ENCODE measurements at places on chromosomes 5 and 9.
A peak's percentile ranks its signal among the peaks of the same experiment; 100 is the strongest.

- DNase-seq, result no peak
These were observed 1.6 kb upstream of the DNLZ start for GRCh38 chr9:136364942-136365774.

DNA sequence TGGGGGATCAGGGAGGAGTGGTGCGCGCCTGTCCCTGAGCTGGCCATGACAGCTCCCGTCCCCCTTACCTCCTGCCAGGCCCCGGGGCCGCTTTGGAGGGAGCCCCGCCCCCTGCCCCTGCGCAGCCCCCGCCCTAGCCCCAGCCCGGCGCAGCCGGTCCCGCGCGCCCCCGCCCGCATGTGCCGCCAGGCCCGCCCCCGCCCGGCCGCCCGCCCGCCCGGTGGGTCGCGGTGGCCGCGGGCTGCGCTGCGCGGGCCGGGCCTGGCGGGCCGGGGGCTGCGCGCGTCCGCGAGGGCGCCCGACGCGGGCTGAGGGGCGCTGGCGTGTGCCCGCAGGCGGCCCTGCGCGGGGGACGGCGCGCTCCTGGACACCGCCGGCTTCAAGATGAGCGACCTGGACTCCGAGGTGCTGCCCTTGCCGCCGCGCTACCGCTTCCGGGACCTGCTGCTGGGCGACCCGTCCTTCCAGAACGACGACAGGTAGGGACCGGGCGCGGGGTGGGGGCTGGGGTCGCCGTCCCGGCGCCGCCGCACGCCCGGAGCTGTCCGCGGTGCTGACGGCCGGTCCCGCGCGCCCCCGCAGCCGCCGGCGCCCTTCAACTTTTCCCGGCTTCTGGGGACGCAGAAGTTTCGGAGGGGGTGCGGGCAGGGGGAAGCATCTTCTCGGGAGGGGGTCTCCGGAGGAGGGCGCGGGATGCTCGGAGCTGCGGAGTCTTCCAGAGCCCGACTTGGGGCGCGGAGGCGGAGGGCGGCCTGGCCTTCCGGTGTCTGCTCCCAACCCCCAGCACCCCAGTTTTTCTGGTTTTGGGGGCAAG is 12.5 kb downstream of the KCNT1 start:
- DNase-seq, result no peak

DNA sequence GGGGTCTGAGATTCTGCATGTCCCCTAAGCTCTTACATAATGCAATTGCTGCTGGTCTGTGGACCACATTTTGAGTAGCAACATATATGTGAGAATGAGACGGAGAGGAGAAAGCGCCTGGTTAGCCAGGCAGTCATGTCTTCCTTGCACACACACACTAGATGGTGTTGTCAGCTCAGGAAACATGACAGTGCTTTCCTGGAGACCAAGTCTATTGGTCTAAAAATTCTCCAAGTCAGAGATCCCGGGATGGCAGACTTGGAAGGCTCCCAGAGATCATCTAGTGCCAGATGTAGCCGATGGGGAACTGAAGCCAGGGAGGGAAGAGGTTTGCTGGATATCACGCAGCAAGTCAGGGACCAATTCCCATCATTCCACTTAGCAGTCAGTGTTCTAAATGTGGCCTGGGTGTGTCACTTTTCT is 53.4 kb downstream of the GALNT12 start:
- DNase-seq, result no peak

DNA sequence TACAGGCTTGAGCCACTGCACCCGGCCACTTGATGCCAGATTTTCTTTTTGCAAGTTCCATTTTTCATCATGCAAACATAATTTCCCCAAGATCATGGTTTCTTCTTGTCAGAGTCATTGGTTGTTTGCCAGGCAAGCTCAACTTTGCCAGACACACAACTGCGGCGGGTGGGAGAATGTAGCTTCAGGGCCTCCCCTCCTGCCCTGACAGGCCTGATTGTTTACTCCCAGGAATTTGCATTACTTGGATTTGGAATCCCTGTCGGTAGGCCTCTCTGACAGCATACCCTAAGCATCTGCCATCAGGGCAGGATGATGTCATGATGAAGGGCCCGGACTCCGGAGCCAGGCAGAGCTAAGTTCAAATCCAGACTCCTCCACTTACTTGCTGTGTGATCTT is 15.1 kb downstream of the RPS14 start:
- no peak for DNase-seq

GRCh38 chr5:74240783-74241750 is 399.5 kb downstream of the ENC1 start:
- DNase-seq, result no peak

DNA sequence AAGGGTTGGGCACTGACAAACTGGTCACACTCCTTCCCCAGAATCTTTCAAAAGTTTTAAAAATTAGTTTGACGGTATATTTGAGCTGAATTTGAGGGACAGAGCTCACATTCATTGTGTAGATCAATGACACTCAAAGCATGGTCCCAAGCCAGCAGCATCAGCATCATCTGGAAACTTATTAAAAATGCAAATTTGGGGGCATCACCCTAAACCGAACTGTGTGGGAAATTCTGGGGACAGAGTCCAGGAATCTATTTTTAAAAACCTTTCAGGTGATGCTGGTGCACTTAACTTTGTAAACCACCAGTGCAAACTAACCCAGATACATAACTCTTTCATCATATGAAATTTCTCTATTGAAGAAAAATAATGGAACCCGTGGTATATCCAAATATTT is 58.1 kb upstream of the MTAP start:
- DNase-seq, result no peak

DNA sequence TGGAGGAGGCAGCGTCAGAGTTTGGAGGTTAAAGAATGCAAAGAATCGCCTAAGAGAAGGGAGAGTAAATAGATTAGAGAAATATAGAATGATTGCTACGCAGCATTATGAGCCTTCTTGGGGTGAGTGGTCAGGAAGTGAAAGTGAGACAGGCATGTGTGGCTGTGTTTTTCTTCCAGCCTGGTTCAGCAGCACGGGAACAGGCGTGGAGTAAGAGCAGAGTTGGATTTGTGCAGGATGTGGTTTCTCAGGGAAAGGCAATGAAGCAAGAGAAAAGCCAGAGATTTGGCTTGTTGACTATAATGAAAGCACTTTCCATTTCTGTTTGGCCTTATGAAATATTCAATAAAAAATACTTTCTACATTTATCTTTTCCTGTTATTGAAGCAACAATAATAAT is 34.3 kb upstream of the FRMD3 start:
- DNase-seq, result no peak

DNA sequence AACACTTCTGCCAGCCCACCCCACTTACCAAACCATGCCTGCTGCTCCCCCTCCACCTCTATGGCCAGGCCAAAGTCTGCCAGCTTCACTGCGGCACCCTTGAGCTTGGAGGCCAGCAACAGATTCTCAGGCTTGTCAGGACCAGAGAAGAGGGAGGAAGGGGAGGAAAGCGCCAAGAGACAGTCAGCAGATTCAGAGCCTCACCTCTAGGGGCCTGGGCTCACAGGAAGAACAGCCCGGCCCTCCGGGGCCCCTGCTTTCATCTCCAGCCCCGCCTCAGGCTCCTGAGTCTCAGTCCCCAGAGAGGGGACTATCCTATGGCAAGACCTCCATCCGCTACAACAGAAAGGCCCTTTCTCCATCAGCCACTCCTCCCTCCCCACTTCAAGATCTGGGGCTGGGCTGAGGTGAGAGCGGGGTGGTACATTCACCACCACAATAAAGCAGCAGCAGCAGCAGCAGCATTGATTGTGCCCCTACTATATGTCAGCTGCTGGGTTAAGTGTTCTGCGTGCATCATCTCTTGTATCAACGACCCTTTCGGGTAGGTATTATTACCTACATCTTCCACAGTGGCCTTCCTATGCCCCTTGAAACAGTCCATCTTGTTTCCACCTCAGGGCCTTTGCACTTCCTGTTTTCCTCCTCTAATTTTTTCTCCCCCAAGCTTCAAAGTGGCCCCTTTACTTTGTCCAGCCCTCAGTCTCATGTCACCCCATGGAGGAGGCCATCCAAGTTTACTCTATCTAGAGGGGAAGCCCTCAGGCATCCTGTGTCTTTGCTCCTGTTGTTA is 36.0 kb downstream of the CAMK2A start:
- DNase-seq, result no peak

- no peak for DNase-seq
These were observed 98.8 kb upstream of the ADRA1B start for GRCh38 chr5:159817262-159818029.

DNA sequence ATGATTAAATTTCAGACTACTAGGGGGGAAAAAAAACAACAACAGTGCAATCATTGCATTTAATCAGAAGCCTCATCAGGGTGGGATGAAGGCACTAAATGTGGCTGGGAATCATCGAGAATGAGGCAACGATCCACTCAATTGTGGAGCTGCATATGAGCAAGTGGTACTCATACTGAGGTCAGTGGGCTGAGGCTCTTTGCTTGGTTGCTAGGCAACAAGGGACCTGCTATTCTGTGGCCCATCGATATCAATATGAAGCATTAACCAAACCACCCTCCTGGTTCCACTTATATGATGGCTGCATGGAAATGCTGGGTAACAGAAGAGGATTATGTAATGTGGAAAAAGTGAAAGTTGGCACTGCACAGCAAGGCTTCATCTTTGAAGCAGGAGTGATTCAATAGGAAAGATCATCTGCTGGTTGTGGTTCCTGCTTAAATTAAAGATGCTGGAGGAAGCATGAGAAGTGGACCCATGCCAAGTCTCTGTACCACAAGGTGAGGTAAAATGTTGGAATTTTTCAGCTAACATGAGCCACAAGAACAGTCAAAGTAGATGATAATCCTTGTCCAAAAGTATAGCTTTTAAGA is 159.8 kb upstream of the HMHB1 start:
- DNase-seq, result peak; percentile 17

GRCh38 chr9:36987891-36988290 is 46.2 kb downstream of the PAX5 start:
- DNase-seq, result no peak

- DNase-seq, result no peak
These were observed 119.8 kb upstream of the CDH9 start for GRCh38 chr5:27158171-27158570.

- no peak for DNase-seq
These were observed 103.7 kb downstream of the ATPSCKMT start for GRCh38 chr5:10145923-10146401.

DNA sequence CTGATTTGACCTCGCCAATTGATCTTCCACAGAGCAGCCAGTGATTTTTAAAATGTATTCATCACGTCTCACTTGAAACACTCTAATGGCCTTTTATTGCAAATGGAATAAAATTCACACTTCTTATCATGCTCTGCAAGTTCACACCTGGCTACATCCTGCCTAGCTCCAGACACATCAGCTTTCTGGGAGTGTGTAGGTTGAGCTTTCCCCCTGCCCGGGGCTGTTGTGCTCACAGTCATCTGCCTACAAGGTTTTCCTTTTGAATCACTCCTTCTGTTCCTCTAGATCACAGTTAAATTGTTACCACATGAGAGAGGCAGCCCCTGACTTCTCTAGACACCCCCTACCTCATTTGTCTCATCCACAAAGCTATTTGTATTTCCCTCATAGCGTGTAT is 674.5 kb downstream of the PRELID2 start:
- no peak for DNase-seq

DNA sequence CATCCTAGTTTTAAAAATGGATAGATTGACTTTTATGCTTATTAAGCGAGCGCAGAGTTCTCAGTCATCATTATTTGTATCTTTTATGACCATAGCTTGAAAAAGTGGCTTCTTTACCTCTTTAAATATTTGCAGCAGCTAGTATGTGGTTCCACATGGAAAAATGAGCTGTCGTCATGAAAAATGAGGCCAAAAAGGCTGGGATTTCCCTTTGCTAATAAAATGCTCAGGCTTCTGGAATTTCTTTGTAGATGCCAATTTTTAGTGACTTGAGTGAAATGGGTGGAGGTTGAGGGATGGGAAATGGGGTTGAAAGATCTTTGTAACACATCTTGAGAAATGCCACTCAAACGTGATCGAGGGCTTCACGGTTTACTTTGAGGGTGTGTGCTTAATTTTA is 35.2 kb downstream of the RAI14 start:
- no peak for DNase-seq

- no peak for DNase-seq
These were observed 189.1 kb upstream of the IL12B start for GRCh38 chr5:159519365-159519764.

- no peak for DNase-seq
These were observed 72.4 kb downstream of the ZCCHC7 start for GRCh38 chr9:37192803-37193202.

DNA sequence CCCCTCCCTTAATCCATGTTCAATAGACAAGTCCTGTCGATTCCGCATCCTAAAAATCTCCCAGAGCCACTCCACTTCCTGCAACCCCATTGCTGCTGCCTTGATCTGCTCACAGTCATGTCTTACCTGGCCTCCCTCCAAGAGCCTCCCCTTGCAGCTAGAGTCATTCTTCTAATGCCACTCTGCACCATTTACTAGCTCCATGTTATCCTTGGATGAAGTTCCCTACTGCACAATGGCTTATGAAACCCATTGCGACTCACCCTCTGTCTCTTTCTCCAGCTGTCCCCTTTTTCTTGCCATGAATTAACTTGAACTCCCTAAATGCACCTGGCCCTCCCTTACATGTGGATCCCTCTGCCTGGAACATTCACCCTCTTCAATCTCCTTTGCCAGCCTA is 39.5 kb downstream of the MEGF10 start:
- DNase-seq, result no peak

DNA sequence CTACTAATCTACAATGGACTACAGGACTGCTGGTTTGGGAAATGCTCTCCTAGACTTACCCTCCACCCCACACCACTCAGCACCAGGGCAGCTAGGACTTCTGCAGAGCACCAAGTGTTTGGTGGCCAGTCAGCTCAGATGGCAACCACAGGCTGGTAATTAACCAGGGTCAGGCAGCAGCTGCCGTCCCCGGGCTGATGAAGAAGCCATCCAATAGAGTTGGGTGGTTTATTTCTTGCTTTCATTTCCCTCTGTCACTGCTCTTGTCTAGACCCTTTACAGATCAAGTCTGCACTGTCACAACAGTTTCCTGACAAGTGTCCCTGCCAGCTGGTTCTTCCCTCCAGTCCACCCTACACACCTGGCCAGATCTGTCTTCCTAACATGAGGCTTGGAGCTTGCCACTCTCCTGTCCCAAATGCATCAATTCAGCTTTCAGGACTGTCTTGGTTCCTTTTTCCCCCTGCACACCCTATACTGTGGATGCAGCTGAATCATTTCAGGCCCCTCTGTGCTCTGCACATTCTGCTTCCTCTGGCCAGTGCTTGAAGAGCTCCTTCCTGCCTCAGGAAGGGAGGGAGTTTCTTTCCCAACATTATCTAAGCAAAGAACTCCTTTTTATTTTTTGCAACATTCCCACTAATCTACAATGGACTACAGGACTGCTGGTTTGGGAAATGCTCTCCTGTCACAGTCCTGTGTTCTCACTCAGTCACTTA is 30.2 kb upstream of the HSPA9 start:
- DNase-seq, result no peak

GRCh38 chr9:15909297-15909696 is 356.5 kb downstream of the CCDC171 start:
- no peak for DNase-seq

GRCh38 chr5:1648806-1649205 is 125.0 kb upstream of the LPCAT1 start:
- DNase-seq, result no peak

Data from T-helper 1 cell (primary cell).